LHCN-M2 (cell line): ENCODE measurements at places on chromosomes 16 and 17. TPM values are rescaled to one million over a fixed set of nuclear protein-coding genes. Genes with fewer than 3 reads are reported as not detected.

GUCY2D gene
- total RNA-seq = not detected in 2 replicates

KRTAP9-2 gene
- total RNA-seq = not detected in 2 replicates

FOXL1 gene
- 4.1 and 5.3 TPM in 2 replicates for total RNA-seq

SF3B3 gene
- total RNA-seq = 124 and 194 TPM in 2 replicates

CACNG1 gene
- total RNA-seq = 0.57 TPM in 1 of 2 replicates, not detected in the other

C16orf86 gene
- 4.6 and 6.3 TPM in 2 replicates for total RNA-seq
